Vagina (tissue), 2 donors: ENCODE measurements at places on chromosomes 1 and 21.

DNA sequence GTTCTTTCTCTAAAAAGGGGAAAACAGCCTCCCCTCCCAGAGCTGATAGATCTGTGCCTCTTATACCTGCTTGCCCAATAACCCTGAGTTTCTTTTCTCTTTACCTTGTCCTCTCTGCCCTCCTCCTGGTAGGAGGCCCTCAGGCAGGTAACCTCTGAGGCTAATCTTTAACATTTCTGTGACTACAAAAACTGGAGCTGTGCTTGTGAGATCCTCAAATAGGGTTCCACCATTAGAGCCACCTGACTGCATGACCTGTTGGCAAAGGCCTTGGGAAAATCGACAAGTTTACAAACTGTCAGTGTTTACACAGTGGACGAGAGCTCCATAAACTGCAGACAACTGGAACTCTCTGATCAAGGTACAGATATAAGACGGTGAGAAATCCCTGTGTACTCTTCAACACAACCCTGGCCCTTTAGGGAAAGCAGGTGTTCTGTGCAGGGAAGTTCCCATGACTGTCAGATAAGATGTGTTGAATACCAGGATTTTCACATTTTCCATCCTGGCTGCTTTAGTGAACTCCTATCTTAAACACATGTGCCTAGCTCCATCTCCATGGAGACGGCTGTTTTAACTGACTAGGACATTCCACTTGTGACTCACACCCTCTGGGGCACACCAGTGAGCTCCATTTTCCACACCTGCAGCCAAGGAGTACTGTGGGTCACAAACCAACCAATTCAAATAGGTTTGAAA is 38.3 kb downstream of the ECE1 start:
- DNase-seq: no peak

DNA sequence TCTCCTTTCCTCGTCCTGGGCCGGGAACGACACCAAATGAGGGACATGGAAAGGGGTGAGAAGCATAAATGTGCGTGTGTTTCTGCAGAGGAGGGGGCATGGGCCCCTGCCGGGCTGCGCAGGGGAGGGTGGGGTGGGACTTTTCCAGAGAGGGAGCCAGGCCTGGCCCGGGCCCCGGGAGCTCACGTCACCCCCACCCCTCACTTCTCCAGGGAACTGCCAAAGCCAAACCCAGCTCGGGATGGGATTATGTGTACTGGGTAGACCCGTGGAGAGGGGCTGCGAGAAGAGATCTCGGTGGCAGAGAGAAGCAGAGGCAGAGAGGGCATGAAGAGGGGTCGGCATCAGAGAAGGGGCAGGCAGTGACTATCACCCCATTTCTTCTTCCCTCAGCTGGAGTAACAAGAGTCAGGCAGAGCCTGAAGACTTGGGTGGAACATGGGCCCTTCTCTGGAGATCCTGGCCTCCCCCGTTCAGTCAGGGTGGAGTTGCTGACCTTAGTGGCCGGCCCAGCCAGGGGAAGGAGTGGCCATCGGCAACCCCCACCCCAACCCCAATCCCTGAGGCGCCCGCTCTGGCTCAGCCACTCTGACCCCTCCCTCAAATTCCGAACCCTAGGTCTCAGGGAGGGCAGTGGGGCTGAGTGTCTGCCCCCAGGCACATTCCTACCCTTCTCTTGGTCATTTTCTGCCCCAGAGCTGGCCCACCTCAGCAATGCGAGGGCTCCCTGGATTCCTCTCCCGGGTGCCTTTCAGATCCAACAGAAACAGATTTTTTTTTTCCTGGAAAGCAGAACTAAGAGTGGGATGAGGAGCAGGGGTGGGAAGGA is 1.2 kb downstream of the ADAMTSL4 start:
- no peak for DNase-seq

DNA sequence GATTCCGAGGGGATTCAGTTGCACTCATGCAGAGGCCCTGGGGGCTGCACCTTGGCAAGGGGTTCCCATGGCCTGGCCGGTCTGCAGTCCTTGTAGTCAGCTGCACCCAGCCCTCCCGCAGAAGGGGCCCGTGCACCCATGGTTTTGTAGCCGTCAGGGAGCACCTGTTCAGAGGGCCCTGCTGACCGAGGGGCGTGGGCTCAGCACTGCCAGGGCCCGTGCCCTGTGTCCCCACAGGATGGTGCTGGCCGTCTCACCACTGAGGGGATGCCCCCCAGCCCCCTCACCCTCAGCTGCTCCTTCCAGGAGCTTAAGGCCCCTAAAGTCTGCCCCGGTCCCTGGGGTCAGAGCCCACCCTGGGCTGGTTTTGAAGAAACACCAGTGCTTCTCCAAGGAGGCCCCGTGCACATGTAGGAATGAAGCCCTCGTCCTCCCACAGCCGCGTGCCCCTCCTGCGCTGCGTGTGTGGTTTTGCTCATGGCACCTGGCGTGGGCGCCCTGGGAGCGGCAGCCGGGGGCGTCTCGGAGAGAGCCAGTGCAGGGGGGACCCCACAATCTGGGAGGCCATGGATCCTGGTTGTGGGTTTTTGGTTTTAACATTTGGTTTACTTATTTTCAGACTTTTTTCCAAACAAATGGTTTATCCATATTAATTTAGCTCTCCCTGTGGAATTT is 40.1 kb downstream of the PRKCZ start:
- no peak for DNase-seq

GRCh38 chr1:226980122-226980560 is 40.0 kb downstream of the COQ8A start:
- peak; percentile 64 for DNase-seq

- DNase-seq: no peak
Measured at GRCh38 chr1:110393691-110394492, 3.1 kb upstream of the SLC16A4 start.

DNA sequence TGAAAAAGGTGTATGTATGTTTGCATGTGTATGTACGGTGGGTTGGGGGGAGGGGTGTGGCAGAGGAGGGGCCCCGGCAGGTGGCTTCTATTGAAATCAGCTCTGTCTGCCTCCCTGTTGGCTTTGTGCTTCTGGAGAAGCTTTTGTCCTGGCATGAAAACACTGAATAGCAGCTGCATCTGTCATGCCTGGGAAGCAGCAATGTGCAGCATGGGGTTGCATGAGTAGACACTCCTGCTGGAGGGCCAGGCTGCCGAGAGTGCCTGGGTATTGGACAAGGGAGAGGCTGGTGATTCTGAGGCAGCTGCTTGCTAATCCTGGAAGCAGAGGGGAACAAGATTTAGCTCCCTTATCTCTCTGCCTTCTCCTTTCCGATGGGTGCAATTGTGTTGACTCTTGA is 20.5 kb downstream of the MAPKAPK2 start:
- no peak for DNase-seq

DNA sequence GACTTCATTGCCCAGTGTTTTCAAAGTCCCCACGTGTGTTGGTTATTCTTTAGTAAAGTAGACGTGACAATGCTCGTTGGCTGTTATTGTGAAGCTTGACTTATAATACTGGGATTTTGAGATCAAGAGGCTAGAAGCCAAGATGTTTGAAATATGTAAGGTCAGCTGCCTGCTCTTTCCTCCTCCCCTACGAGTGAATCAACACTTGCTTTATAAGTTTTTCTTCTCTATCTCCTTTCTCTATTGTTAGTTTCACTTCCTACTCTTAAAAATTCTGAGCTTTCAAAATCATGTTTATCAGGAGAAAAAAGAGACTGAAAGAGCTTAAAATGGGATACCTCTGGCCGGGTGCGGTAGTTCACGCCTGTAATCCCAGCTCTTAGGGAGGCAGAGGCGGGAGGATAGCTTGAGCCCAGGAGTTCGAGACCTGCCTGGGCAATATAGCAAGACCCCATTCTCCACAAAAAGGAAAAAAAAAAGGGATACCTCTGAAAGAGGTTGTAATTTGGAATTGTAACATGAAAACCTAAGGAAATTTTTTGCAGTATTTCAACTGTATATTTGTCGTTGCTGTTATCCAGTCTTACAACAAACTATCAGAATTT is 72.0 kb downstream of the EPB41 start:
- DNase-seq: no peak

GRCh38 chr1:201251411-201251810 is 31.9 kb upstream of the PKP1 start:
- DNase-seq: peak; percentile 74

- no peak for DNase-seq
Measured at GRCh38 chr1:7331926-7332535, 439.1 kb upstream of the VAMP3 start.
